ENCODE measurements at places on chromosomes 7 and 10.

DNA sequence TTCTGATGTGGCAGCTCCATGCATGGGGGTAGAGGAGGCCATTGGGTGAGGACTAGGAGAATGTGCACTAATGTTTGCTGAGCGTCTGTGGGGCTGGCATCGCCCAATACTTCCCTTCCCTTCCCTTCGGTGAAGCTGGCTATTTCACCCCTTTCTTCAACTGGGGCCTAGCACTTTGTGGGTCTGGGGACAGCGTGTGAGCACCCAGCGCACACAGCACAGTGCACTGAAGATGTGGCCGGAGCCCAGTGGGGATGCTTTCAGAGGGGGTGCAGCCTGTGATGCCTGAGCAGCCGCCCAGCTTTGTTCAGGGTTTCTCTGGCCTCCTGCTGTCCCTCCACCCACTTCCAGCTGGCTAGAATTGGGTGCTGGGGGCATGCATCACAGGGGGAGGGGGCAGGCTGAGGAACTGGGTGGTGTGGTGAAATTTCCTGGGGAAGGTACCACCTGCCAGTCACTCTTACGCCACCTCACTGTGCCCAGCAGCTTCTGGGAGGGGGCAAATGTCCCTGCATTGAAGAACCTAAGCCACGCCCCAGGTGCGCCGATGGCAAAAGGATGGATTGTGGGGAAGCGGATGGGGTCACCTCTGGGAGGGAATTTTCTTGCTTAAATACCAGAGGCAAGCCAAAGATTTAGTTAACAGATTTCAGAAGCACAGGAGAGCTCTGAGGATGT, 45.5 kb downstream of the CLEC2L start:
- no peak for DNase-seq

GRCh38 chr7:33623267-33623666, 282.1 kb upstream of the BMPER start:
- DNase-seq = no peak

DNA sequence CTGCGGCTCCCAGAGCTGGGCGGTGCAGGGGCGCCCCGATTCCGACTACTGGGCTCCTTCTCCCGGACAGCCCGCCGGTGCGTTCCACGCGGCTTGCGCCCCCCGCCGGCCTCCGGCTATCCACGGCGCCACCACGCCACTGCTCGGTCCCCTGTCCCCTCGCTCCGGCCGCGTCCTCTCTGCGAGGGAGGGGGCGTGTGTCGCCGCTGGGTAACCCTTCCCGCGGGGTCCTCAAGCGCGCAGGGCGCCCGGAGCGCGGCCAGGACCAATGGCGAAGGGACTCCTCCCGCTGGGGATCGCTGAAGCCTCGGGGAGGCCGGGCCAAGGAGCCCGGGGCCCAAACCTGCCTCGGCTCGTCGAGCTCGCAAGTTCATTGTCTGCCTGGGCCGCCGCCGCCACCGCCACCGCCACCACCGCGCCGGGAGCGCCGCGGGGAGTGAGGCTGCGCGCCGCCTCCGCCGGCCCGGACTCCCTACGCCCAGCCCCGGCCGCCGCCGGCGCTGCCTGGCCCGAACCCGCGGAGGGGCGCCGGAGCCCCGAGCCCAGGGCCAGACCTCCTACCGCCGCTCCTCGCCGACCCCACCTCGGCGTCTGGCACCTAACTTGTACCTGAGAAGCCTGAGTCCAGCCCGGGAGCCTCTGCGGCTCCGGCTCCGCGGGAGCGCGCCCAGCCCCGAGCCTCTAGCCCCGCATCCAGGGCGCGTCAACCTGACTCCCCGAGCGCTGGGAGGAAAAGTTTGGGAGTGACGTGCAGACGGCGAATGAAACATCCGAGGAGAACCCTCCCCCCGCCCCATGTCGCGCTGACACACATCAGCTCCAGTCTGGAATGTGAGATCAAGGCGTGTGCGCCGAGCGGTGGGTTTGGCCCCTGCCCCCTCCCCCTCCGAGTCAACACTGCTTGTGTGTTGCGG, at the start of gene CHST15:
TSS of gene CHST15 (minus strand) at position 739 of the 914 bp plus-strand sequence. CDS start 47,386 bp downstream, outside the sequence.
- peak; percentile 91 for DNase-seq

GRCh38 chr7:42338916-42339540, 102.0 kb upstream of the GLI3 start:
- DNase-seq = no peak

DNA sequence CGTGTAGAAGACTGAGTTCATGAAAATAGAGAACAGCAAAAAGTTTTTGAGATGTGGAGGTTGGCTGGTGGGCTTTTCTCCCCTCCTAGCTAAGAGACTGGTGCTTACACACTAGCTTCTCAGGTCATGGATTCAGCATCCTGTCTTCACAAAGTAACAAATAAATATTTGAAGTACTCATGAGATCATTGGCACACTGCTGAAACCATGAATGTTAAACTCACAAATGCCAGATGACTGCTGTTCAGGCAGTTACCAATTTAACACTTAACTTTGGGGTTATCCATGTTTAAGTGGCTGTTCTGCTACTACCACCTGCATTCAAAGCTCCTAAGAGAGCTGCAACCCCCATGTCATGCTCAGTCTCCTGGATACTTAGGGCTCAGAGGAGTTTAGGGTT, 119.0 kb upstream of the BET1 start:
- DNase-seq = no peak

DNA sequence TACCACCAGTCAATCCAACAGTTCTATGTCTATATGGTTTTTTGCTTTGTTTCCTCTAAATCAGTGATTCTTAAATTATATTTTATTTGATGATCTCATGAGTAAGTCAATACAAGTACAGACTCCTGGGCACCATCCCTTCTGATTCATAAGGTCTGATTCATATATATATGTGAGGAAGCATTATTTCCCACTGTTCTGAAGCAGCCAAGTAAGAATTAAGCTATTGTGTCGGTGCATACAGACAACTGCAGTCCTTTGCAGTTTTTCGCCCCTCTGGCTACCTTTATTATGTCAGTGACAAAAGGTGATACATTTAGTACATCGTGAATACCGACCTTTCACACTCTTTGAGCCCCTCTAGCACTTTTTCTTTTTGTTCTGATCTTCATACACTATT, 1079.6 kb upstream of the C7orf33 start:
- peak; percentile 75 for DNase-seq

Measured in epithelial cell of esophagus (primary cell).